ENCODE measurements at places on chromosomes 13 and 19.

GRCh38 chr13:52345048-52345447, 60.9 kb downstream of the THSD1 start:
- no peak for DNase-seq

DNA sequence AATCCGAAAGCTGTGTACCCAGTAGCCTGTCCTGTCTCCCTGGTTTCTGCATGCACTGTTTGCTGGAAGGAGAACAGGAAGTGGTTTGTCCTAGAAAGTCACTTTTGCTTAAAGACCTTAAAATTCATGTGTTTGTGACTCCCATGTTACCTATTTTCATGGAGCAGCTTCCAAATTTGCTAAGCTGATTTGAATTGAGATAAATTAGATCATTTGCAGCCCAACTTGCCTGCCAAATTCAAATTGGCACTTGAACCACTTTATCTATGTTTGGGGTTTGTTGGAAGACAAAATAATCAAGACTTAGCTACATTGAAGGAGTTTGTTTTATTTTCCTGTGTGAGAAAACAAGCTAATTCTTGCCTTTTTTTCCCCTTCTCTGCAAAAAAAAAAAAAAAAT, 532.5 kb downstream of the DIAPH3 start:
- no peak for DNase-seq

- no peak for DNase-seq
Observed at GRCh38 chr13:59744747-59745391, 418.9 kb downstream of the DIAPH3 start.

DNA sequence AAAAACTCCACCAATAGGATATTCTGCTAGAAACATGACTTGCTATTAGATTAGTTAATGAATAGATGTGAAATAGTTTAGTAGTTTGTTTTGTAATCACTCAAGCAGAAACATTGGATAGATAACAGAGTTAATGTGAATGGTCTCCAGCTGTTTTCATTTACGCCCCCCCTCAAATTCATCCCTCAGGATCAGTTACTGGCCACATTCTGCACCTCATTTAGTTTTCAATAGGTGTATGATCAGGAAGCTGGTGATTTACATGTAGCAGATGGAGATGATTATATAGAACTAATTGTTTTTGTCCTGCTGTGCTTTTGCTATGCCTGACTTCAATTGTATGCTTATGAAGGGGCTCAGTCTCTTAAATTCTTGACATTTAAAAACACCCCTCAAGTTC, 759.0 kb downstream of the SLITRK6 start:
- DNase-seq = no peak

GRCh38 chr19:38971672-38972071, 3.9 kb downstream of the FBXO17 start:
- no peak for DNase-seq

Measured in testis (tissue), 5 donors.